Thoracic aorta (tissue), 2 donors: ENCODE measurements at places on chromosomes 16 and 17.

DNA sequence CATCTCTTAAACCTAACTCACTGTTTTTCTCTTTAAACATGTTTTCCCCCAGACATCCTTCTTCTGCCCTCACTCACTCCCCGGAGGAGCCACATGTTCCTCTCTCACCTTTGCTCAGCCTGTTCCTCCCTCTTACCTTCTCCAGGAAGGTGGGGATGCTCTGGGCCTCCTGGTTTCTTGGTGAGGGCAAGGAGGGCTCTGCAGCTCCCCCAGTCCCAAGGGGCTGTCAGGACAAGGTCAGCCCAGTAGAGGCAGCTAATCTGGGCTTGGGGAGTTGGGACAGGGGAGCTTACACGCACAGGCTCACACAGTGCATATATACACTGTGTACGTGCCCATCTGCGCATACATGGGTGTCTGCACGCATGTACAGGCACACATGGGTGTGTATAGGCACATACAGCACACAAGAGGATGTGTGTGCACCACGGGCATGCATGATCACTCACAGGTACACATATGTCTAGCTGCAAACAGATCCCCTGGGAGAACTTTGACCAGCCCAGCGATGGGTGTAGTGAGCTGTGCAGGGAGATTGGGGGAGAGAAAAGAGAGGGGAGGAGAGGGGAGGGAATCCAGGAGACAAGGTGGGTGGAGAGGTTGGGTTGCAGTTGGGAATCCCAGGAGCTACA lies 28.6 kb upstream of the SPNS3 start:
- DNase-seq, result no peak

DNA sequence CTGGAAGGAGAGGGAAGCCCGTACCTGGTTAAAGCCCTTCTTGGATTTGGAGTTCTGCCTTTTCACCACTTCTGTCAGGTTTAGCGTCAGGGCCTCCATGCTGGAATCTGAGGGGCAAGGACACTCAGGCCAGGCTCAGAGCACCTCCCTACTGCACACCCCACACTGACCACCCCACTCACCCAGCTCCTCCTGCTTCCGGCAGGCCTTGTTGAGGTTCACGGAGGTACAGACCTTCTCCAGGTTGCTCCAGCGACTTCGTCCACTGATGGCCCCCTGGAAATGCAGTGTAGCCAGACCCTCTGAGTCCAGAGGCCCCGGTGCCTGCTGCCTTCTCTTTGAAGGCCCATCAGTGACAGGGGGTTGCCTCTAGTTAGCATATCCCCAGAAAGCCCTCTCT lies 14.1 kb upstream of the PIK3R6 start:
- no peak for DNase-seq

- DNase-seq, result no peak
These were observed 6.3 kb upstream of the HOXB2 start for GRCh38 chr17:48551214-48551555.

DNA sequence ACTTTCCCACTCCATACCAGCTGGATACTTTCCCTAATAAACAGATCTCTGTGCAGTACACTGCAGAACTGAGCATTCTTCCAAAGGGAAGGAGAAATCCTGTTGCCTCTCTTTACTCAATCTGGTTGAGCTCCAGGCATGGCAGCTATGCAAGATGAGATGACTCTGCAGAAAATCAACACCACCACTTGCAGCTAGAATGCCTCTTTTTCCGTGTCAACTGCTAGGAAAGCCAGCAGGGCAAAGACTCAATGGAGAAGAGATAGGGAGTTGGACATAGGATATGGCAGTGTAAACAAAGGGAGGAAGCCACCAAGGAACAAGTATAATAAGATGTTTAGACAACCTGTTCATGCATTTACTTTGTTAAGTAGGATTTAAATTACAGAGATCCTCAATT lies 40.4 kb upstream of the CORO6 start:
- DNase-seq, result no peak

DNA sequence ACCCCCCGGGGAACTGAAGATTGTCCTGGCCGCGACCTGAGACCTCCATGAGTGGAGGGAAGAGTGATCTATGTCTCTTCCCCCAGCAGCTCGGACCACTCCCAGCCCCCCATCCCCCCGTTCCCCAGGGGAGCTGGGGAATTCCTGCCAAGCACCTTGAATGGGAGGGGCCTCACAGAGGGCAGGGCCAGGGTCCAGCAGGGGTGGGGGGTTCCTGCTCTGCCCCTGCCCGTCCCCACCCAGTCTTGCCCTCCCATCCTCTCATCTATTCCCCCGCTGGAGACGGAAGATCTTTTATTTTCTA lies 9.4 kb downstream of the TUFM start:
- DNase-seq, result no peak
